ENCODE measurements at places on chromosomes 16 and 17.

GRCh38 chr17:75476752-75477489 is 20.5 kb downstream of the TMEM94 start:
- DNase-seq, result no peak

- DNase-seq, result no peak
Observed at GRCh38 chr16:53598511-53599275, 95.7 kb upstream of the AKTIP start.

GRCh38 chr17:49795372-49795771 is 6.9 kb downstream of the KAT7 start:
- DNase-seq, result no peak

DNA sequence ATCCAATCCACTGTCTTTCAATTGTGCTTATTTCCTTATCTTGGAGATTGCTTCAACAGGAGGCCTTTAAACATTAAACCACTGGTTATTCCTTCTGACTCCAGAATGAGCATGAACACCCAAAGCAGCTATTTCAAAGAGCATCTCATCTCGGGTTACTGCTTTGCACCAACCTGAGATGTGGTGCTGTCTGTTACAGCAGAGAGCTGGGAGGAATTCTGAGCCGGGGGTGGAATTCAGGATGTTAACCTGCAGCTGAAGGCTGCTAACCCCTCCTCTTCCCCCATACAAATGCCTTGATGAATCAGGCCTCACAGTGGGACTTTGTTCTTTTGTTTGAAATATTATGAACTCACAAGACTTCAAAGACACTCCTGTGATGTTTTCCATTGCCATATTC is 113.1 kb downstream of the SHISA9 start:
- DNase-seq, result no peak

DNA sequence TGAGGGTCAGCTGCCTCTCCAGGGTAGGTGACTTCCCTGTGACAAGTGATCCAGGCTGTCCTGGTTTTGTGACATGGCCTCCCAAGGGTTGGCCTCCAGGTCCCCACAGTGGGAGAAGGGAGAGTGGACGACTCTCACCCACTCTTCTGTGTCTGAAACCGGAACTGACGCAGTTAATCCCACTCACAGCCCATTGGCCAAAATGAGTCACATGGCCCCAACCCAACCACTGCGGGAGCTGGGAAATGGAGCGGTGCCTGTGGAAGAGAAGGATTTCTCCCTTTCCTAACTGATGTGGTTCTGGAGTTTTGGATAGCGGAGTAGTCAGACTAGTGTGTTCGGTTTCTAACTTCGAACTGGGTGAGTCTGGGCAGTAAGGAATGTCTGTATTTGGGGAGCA is 79.4 kb downstream of the ABCC6 start:
- no peak for DNase-seq

DNA sequence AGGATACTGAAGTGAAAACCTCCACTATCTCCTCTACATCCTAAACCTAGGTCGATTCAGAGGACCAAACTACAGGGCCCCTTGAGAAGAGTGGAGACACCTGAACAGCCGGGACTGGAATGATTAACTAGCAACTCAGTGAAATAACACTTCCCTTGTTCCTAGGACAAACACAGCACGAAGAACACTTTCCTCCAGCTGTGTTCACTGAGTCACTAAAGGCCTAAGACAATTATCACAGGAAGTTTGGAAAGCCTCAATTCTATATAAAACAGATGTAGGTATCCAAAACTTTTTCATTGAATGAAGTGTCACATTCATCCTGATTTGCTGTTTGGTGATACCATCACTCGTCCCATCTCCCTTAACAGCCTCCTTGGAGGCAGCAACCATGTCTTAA is 15.5 kb upstream of the CUEDC1 start:
- no peak for DNase-seq

DNA sequence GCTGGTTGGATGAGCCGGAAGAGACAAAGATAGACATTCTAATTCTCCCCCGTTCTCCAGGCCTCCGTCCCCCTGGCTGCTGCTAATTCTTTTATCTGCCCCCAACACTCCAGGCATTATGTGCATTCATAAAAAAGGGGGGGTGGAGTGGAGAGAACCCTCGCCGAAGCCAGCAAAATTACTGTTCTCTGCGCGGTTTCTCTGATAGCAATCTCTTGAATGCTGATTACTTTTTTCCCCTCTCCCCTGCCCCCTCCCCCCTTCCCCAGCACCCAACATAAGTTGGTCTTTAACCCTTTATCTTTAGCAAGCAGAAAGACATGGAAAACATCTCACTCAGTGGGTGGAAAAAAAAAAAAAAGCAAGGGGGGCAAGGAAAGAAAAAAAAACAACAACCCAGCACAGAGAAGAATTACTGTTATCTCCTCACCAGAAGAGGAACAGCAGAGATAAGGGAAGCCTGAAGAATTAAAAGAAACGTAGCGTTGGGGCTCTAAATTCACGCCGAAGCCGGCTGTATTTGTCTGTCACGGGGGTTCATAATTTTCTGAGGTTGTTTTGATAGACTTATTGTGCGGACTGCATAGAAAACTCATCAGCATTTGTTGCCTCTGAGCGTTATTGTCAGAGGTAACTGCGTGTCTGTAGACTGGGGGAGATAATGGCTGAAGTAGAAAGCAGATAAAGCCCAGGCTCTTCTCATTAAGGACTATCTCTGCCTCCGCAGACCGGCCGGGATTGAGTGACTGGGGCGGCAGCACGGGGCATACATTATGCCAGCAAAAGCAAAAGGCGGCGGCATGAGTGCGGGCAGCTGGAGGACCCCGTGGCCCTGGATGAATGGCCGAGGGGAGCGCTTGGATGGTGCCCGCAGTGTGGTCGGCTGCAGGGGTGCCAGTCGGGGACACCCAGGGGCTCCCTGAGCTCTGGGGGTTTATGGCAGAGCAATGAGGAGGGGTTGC is 126.9 kb downstream of the MRM1 start:
- no peak for DNase-seq

- DNase-seq, result peak; percentile 57
Observed at GRCh38 chr16:70380248-70380918, 33.7 kb downstream of the DDX19A start.

DNA sequence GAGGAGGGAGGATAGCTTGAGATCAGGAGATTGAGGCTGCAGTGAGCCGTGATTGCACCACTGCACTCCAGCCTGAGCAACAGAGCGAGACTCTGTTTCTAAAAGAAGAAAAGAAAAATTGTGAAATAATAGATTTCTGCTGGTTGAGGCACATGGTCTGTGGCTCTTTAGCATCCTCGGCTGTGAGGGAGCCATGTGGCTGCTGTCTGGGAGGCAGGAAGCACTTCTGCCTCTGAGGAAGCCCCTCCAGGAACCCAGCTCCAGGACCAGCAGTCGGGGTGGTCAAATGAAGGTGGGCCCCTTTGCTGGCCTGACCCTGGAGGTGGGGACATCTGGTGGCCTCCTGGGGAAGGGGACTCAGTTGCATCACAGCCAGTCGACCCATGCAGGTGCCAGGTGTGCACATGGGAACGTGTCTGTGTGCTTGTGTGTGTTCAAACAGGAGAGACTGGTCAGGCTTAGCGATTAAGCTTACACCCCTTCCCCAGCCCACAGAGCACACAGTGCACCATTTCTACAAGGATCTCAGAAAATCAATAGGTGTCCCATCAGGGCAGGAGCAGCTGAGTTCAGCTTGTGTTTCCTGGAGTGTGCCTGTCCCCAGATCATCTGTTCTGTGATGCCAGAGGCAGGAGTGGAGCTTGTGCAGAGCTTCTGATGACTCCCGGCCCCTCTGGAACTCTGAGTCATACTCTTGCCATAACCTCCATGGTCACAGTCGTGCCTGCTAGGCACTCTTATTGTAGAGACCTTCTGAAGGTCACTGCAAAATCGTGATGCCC is 24.3 kb upstream of the MGAT5B start:
- no peak for DNase-seq

GRCh38 chr17:73340093-73340596 is 28.3 kb upstream of the CDC42EP4 start:
- no peak for DNase-seq

DNA sequence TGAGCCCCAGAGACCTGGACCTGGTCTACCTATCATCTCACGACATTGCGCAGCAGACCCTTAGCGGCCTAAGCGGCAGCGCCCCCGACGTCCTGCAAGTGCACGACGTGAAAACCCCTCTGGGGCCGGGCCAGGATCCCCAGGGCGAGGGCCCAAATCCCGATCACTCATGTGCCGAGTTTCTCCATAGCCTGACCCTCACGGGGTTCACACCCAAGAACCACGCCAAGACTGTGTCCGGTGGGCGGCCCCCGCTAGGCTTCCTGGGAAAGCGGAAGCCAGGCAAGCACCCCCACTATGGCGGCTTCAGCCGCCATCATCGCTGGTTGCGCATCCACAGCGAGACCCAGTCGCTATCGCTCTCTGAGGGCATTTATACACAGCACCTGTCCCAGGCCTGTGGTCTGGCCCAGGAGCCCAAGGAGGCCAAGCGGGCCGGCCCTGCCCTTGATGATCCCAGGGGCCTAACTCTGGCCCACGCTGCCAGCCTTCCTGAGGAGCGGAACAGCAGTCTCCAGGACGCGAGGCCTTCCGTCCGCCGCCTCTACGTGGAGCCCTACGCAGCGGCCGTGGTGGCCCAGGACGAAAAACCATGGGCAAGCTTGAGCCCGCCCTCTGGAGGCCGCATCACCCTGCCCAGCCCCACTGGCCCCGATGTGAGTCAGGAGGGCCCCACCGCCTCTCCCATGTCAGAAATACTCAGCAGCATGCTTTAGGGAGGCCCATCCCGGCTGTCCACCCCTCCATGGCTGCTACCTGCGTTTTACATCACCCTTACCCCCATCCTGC is 82.8 kb upstream of the NOG start:
- DNase-seq, result no peak

- no peak for DNase-seq
Observed at GRCh38 chr17:32835291-32835761, 41.6 kb downstream of the MYO1D start.
